ENCODE measurements at places on chromosomes 12 and 14. TPM values are rescaled to one million over a fixed set of nuclear protein-coding genes. Genes with fewer than 3 reads are reported as not detected.

DNA sequence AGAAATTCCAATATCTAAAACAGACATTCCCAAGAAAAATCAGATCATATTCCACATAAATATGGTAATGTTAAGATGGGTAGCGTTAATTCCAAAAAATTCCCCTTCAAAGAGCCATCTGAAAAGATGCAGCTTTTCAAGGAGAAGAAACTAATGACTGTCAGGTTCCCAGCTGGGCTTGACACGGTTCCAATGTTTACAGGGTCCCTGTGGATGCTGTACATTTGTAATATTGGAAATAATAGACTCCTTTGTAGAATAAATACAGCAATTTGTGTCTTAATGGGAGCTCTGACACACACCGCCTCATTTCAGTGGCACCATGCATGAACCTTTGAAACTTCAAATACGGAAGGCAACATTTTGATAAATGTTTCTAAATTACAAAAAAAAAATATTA, 140.6 kb downstream of the ITPR2 start:
- no peak for DNase-seq

- DNase-seq: peak; percentile 50
Measured at GRCh38 chr12:452667-453210, 7.0 kb upstream of the B4GALNT3 start.

DNA sequence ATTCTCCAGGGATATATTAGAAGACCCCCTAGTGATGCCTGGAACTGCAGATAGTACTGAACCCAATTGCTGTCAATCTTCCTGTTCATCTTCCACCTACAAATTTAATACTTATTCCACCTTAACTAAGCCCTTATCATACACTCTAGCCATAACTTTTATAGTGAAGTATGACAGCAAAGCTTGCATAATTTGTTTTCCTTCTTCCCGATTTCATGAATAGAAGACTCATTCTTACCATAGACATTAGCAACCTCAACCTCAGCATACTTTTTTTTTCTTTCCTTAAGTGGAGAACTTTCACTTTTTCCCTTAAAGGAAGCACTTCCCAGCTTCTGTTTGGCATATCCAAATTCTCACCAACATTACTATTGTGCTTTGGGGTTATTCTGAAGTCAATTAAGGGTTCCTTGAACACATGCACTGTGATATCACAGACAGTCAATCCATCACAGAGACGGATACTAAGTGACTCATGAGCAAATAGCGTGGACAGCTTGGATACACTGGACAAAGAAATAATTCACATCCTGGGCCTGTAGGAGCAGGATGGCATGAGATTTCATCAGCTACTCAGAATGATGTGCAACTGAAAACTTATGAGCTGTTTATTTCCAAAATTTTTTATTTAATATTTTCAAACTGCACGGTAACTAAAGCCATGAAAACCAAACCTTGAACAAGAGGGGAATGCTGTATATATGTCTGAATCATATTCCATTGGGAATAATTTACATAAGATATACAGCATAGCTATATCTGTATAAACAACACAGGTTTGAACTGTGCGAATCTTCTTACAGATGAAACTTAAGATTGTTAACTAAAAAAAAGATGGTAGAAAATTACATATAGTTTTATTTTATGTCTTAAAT, 63.9 kb downstream of the SYT1 start:
- no peak for DNase-seq

CLBA1 gene
- total RNA-seq: 2.9 TPM

AICDA gene
- not detected for total RNA-seq
